Amniotic stem cell (primary cell): ENCODE measurements at places on chromosomes 4 and X.

- no peak for DNase-seq
Observed at GRCh38 chr4:166481055-166481454, 608.0 kb downstream of the TLL1 start.

GRCh38 chr4:102531462-102531861 is 30.3 kb downstream of the NFKB1 start:
- no peak for DNase-seq

DNA sequence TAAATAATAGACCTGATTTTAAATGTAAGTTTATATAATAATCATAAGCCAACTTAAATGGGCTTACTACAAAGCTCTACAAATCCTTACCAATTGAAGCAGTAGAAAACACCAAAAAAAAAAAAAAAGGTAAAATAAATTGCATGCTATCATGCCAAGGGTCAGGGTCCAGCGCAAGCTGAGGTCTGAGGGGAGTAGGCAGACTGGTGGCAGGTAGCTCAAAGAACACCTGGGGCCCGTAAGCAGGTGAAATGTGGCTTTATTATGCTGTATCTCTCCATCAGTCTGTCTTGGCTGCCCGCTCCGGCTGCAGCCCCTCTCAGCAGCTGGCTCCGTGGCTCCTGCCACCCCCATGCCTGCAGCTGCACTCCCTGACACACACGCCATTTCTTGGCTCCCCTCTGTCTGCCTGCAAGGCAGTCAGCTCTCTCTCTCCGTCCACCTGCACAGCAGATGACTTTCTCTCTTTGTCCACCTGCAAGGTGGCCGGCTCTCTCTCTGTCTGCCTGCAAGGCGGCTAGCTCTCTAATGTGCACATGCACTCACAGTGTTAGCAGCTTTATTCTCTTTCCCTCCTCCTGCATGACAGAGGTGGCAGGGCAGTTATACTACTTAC is 209.4 kb upstream of the UGT8 start:
- DNase-seq: no peak

- no peak for DNase-seq
Observed at GRCh38 chrX:118595501-118596042, 100.0 kb downstream of the DOCK11 start.

DNA sequence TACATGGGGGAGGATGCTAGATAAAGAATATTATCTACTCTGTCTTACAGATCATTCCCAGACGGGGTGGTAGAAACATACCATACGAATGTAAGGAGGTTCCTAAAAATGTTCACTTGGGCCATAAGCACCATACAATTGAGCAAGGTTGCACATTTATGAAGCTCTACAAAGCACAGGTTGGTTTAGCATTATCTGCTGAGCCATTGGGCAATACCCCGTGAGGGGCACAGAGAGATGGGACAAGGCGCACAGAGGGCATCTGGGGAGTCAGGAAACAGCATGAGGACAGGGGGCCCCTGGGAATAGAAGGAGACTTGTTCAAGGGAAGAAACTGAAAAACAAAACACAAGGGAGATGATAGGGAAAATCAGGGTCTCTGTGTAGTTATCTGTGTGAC is 305.3 kb downstream of the TRIML1 start:
- no peak for DNase-seq

DNA sequence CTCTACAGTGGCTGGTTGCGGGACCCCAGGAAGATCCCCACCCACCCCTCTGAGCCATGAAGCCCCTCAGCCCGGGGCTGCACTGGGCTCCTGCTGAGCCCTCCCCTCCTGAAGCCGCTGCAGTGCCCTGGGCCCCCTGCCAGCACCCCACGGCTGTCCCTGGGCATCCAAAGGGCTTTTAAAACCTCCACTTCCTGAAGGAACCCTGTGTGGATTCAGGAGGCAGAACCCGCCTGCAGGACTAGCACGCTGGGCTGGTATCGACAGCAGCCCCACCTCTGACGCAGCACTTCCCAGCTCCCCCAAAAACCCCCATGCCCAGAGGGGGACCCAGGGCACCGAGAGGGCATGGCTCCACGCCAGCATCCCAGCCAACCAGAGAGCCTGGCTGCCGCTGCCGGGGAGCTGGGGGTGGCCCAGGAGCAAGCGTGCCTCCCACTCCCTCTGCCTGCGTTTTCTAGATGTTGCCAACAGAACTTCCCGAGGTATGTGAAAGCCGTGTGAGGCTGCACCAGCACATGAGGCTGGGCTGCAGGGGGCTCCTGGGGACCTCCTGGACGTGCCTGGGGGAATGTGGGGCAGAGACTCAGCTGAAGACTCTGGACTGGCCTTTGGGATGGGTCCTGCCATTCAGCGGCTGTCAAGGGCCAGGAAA is 6.3 kb downstream of the MXD4 start:
- no peak for DNase-seq

DNA sequence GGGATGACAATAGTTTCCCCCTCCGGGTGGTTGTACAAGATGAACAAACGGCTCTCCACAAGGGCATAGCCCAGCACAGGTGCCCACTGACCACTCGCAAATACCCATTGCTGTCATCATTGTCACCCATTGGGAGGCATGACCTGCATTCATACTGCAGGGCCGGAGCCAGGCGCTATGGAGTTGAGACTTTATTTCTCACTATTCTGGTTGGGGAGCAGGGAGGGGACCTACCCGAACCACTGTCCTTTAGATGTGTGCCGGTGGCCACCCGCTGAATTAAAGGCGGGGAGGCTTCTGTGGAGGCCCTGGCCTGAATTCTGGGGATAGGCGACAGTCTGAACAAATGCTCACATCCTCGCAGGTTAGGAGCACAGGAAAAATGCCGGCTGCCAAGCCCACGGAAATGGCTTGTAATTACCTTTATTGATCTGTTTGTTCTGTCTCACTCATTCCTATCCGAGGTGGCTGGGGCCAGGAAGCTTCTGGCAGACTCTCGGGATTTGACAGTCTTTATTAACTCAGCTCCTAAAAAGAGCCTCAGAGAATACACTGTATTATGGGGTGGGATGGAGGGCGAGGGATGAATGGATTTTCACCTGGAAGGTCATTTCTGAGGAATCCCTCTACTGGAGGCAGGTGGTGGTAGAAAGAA is 125.1 kb upstream of the PSAPL1 start:
- no peak for DNase-seq

- DNase-seq: no peak
Observed at GRCh38 chr4:177349191-177349590, 39.5 kb downstream of the NEIL3 start.

DNA sequence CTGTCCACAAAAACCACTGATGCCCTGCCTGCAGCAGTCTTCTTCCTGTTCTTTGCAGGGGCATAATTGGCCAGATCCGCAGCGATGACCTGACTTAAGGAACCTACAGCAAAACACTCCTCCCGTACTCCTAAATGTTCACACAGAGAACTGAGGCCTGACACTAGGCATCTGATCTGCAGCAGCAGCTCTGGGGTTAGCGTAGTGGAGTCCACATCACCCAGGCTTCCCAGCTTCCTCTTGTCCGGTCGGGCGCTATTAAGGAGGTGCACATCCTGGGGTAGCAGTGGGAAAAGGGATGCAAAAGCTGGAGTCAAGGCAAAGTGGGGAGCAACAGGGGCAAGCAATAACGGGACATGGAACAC is 758 bp downstream of the SCFD2 start:
- DNase-seq: no peak

DNA sequence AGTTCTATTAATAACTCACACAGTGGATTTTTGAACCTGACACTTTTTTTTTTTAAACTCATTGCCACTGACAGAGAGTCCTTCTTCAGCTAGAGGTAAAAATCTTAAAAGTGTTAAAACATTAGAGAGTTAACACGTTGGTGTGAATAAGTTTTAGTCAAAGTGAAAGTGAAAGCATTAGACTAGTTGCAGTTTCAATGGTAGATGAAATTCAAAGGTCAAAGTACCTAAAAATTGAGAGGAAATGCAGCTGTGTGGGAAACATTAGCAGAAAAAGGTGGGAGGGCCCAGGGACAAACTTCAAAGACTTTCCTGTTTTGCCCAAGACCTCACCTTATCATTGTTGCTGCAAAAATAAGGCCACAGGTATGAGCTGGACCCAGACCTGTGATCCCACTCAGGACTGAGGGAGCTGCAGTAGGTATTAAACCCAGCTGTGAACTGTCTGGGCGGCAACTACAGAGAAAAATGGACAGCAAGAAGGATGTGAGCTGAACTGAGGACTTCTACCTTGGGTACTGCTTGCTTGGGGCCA is 17.6 kb upstream of the GABRA4 start:
- no peak for DNase-seq

DNA sequence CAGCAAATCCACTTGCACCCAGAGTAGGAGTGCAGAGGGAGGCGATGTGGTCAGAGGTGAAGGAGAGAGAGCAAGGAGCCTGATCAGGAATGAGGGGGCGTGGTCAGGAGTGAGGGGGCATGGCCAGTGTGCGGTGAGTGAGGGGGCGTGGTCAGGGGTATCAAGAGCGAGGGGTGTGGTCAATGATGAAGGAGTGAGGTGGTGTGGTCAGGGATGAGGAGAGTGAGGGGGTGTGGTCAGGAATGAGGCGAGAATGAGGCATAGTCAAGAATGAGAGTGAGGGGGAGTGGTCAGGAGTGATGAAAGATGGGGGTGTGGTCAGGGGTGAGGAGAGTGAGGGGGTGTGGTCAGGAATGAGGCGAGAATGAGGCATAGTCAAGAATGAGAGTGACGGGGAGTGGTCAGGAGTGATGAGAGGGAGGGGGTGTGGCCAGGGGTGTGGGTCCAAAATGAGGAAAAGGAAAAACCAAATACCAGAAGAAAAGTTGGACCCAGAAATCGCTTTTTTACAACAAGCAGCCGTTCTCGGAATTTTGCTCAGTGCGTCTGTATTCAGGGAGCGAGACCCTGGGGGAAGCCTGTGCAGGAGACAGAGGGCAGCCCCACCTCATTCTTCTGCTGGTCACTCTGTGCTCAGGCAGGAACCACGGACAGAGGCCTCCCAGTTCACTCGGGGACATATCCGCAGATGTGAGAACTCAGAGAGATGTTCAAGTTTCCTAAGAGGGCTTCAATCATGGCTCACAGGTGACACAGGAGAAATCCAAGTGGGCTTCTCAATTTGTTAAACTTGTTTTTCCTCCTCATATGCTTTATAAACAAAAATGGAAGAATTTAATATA is 47.5 kb downstream of the MAGEA1 start:
- DNase-seq: no peak

- DNase-seq: peak; percentile 42
Observed at GRCh38 chr4:5238173-5238572, 186.9 kb downstream of the STK32B start.

DNA sequence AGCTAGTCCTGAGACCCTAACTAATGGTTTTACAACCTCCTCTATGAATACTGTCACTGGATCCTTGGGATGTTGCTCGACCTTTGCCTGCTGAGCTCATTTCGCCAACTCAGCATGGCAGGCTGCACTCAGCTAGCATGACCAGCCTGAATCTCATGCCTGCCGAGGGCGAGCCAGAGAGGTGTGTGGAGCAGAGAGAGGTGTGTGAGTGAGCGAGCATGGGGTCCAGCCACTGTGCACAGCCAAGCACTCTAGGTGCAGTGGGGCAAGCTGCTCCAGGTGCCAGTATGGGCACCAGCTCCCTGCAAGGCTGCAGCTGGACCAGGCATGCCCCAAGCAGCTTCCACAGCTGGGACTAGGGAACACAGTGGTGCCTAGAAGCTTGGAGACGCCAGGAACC is 410.9 kb downstream of the PCDH10 start:
- DNase-seq: no peak

GRCh38 chr4:17309567-17310268 is 202.2 kb downstream of the QDPR start:
- DNase-seq: no peak

- DNase-seq: no peak
Observed at GRCh38 chrX:41164449-41164848, 79.2 kb downstream of the USP9X start.

DNA sequence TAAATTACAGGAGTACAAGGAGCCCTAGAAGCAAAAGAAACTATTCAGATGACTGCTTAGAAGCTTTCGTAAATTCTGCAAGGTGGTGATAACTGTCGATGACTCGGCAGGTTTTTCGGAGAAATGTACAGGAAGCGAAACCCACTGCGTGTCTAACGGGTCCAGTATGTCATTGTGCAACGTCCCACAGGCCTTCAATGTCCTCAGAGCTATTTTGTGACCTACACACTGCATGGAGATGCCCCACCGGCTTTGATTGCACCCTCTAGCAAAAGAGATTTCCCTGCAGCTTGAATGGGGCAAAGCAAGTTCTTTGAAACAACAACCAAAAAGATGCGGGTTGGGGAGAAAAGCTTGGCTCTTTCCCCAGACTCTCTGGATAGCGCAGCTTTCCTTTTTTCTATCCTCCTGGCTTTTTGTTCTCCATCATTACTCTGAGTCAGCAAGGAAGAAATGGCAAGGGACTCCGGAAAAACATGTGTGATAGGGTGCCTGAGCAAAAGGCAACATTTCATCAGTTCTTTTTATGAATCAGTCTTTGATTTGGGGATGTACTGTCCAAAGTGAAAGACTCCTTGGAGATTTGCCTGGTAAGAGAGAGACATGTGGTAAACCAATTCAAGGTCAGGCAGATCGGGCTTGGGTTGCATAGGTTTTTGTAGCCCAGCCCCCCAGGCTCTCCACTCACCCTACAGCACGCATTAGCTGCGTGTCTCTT is 112.0 kb upstream of the TBL1X start:
- no peak for DNase-seq

DNA sequence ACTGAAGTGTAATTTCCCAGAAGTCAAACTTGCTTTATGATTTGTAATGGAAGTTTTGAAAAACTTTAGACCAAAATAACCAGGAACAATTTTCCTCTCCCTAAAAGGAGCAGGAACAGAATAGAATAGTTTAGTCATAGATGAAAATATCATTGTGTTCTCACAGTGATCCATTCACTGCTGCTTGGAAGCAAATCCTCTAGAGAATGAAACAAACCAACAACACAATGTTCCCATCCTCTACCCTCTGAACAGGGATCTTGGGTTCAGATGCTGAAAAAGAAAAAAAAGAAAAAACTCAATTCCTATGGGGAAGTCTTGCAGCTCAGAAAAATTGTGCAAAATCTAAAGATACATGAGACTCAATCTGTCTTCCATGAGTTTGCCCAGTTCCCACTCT is 12.2 kb downstream of the DSPP start:
- no peak for DNase-seq

GRCh38 chr4:48635310-48635709 is 144.8 kb downstream of the FRYL start:
- DNase-seq: no peak

DNA sequence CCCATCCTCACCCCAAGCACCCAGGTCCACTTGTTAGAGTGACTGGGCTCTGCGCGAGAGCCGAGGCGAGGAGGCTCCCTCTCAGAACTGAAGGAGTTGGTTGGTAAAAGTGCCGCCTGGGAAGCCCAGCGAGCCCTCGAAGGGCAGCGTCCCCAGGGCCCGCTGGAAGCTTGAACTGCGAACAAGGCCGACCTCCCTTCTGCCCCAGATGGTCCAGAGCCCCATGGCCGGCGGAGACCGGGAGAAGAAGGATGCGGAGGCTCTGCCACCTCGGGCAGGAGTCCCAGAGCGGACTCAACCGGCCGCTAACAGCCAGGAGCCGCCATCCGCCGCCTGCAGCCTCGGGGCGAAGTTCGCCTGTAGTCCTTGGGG is 116.3 kb upstream of the TEX13C start:
- no peak for DNase-seq

DNA sequence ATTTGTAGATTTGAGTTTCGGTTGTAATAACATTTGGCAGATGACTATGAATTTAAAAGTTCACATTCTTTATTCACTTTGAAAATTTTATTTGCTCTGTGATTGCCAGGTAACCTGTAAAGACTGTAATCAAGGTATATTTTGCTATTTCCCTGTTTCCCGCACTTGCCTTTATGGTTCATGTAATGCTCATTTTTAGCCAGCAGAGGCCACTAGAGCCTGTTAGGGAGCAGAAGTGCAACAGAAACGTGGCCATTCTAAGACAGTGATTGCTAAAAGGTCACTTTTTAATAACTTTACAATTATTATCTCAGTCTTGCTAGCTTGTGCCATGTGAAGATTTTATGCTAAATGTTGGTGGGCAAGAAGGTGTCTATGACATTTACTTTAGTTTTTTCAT is 12.4 kb downstream of the YIPF6 start:
- peak; percentile 36 for DNase-seq
